ENCODE measurements at places on chromosomes 12 and 14.

DNA sequence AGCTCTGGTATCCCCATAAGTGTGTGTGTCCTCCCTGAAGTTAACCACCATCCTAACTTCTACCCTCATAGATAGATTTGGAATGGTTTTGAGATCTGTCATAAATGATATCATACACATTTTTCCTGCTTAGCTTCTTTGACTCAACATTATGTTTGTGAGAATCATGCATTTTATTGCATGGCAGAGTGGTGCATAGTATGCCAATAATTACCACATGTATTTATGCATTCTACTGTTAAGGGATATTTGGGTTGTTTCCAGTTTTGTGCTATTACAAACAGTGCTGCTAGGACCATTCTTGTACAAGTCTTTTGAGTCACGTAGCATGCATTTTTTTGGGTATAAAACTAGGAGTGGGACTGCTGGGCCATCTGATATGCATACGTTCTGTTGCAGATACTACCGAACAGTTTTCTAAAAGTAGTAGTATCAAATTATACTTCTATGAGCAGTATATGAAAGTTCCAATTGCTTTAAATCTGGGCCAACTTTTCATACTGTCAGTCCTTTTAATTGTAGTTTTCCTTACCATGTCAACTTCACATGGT lies 13.4 kb downstream of the GRIP1 start:
- DNase-seq: no peak

DNA sequence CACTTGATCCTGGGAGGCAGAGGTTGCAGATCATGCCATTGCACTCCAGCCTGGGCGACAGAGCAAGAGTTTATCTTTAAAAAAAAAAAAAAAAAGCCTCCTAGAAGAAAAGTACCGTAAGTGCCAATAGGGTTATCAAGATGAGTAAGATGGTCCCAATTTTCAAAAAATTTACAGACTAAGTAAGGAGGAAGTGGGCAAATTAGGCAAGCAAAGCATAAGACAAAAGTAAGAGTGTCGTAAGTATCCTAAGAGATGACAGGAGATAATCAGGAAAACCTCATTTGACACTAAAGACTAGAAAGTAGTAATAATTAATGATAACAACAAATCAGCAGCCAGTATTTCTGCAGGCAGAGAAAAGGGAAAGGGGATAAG lies 12.2 kb downstream of the PYM1 start:
- DNase-seq: no peak

DNA sequence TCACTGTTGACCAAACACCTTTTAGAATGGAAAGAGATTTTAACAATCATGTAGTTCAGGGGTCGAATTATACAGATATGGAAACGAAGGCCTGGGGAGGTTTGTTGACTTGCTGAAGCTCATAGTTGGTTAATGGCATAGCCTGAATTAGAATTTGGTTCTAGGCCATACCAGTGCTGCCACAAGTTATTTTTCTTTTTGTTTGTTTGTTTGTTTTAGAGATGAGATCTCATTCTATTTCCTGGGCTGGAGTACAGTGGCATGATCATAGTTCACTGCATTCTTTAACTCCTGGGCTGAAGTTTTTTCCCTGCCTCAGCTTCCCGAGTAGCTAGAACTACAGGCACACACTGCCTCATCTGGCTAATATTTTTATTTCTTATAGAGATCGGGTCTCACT lies 25.4 kb upstream of the ALG10B start:
- no peak for DNase-seq

GRCh38 chr14:104339829-104340228 lies 201.4 kb downstream of the KIF26A start:
- DNase-seq: no peak

Data from vagina (tissue), 2 donors.